LHCN-M2 (cell line): ENCODE measurements at places on chromosomes 16 and 17. TPM values are rescaled to one million over a fixed set of nuclear protein-coding genes. Genes with fewer than 3 reads are reported as not detected.

DNA sequence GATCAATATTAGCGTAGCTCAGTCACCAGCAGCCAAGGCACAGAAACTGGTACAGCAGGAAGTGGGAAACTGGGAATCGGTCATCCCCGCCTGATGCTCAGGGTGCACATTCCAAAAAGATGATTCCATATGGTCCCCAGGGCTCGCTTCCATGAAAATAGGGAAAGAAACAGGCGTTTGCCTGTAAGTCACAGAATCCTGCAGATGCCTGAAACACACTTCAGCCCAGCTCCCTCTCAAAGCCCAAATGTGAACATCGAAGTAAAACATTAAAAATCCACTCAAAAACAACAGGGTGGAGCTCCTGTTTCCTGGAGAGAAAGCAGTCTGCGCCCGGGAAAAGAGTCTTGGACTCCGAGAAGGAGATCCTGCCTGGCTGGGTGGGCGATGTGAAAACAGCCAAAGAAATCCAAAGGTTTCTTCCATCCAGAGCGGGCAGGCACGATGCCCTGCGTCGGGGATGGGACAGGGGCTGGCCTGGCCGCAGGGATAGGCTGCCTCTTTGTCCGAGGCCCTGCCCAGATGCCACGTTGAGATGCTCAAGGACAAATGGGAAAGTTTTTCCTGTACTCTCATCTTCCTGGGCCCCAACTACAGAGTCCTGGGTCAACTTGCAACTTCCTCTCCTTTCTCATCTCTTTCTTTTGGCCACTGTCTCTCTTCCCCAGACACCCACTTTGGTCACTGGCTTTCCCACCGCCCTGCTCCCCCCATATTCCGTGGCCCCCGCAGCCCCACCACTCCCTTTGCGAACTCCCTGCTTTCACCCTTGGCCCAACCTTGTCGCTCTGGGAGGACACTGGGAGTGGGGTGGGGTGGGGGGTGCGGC is 743 bp downstream of the WIPI1 start:
- peak; percentile 89 for DNase-seq

DNA sequence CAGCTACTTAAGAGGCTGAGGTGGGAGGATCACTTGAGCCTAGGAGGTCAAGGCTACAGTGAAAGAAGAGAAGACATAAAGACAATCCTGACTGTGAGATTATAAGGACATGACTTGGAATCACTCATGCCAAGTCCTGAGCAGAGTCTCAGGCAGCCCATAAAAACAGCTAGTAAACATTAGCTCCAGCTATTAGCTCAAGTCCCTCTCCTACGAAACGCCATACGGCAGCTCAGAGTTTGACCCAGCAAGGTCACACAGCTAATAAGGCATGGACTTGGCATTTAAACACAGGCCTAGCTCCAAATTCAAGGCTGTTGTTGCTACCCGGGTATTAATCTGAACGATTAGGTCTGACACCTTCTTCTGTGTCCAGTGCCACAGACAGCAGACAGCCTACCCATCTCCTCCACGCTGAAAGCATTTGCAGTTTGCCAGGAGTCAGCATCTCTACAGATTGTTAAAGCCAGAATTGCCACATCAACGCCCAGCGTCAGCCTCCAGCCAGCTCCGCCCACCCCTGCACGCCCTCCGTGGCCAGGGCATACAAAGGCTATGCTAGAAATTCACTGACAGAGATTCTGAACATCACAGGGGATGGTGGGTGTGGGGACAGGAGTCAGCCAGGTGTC is 9.9 kb upstream of the TMEM114 start:
- DNase-seq: no peak

DNA sequence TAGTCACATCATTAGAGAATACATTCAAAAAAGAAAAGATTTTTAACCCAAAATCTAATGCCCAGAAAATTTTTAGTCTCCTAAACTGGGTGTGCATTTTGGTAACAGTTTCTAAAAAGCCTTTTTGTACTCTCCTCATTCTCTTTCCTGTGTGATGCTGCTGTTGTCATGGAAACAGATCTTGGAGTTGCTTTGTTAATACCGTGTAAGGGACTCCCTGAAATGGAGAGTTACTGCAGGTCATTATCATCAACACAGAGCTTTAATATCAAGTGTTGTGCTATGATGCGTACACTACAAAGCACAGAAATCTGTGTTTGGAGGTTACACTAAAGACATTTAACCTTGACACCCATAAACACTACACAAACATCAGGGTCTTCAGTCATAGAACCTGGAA is 216.3 kb downstream of the PRKCA start:
- peak; percentile 41 for DNase-seq

GRCh38 chr17:1511290-1511689 is 5.1 kb downstream of the INPP5K start:
- no peak for DNase-seq

- DNase-seq: peak; percentile 32
Measured at GRCh38 chr17:74199306-74200092, 4.0 kb upstream of the RPL38 start.

DNA sequence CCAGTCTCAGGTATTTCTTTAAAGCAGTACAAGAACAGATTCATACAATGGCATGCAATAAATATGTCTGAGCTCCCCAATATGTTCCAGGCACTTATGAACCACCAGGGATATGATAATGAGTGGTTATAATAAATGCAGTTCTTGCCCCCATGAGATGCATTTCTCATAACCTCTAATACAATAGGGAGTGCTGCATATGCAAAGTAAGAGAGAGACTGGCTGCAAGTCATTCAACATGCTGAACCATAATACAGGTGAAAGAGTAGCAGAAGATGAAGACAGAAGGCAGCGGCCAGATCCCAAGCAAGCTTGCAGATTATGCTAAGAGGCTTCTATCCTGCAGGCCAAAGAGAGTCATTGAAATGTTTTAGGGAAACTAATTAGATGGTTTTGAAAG is 96.7 kb downstream of the CHD9NB start:
- no peak for DNase-seq

DNA sequence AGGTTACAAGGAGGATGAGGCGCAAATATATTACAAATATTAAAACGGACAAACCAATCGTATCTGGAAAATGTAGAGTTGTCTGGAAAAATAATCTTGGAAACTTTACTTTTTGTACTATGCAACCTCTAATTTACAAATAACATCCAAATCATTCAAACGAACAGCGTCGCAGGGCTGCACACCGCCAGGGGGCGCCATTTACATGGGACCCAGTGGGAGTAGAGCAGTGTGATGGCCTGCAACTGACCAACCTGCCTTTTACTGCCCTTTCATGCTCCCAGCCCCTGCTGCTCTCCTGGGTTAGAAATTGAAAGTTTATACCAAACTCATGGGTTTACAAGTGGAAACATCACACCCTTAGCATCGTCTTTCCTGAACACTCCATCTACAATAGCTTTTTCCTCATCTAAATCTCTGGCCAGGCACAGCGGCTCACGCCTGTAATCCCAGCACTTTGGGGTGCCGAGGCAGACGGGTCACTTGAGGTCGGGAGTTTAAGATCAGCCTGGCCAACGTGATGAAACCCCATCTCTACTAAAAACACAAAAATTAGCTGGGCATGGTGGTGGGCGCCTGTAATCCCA is 10.0 kb downstream of the PITPNC1 start:
- DNase-seq: peak; percentile 56

- no peak for DNase-seq
Measured at GRCh38 chr17:28477928-28478327, 4.5 kb downstream of the SLC13A2 start.

GRCh38 chr16:81817296-81817695 is 38.2 kb downstream of the PLCG2 start:
- DNase-seq: no peak

- no peak for DNase-seq
Measured at GRCh38 chr17:31733326-31733725, 125.7 kb downstream of the COPRS start.

DNA sequence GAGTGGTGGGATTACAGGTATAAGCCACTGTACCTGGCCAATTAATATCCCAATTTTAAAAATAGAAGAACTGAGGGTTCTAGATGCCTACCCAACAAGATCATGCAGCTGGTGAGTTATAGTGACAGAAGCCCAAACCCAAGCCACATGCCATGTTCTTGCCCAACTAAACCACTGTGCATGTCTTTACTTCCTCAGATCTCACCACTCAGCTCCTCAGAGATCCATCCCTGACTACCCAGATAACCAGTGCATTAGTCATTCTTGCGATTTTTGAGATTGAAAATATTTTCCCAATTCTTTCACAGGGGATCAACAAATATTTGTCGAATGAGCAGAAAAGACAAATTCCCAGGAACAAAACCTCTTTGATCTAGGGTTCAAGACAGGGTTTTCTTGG is 303.1 kb downstream of the CBLN1 start:
- DNase-seq: peak; percentile 42

DNA sequence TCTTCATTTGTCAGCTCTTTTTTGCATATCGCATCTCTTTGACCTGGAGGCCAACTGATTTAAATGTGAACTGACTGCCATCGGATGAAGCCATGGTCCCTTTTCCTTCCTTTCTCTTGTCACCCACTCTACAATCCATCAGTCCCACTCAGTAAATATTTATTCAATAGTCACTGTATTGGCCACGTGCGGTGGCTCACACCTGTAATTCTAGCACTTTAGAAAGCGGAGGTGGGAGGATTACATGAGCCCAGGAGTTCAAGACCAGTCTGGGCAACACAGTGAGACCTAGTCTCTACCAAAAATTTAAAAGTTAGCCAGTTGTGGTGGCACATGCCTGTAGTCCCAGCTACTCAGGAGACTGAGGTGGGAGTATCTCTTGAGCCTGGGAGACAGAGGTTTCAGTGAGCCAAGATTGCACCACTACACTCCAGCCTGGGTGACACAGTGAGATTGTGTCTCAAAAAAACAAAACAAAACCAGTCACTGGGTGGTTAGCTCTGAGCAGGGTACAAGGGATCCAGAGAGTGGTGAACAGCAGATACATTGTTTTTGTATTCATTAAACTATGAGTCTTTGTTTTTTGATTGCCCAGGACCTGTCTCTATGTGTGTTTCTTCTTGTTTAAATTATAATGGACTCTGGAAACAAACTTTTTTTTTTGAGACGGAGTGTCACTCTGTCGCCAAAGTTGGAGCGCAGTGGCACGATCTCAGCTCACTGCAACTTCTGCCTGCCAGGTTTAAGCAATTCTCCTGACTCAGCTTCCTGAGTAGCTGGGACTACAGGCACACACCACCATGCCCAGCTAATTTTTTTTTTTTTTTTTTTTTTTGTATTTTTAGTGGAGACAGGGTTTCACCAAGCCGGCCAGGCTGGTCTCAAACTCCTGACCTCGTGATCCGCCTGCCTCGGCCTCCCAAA is 6.9 kb downstream of the PHAF1 start:
- no peak for DNase-seq

ENGASE gene
- 7.6 and 11.7 TPM in 2 replicates for total RNA-seq

SLC38A7 gene
- total RNA-seq: 18.8 and 25.1 TPM in 2 replicates
